ENCODE measurements at places on chromosomes 12 and 14.

DNA sequence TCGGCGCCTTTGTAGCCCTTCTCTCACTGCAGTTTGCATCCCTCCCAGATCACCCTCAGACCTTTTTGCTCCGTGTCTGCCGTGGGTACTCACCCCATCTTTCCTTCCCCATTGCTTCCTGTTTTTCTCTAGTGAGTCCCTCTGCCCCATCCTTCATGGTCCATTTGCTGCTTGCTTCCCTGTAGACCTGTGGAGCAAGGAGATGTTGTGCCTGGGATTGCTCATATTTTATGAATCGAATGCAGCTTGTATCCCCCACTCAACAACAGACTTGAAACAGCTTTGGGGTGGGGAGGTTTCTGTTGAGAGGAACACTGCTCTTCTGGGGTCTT lies 661 bp downstream of the DENR start:
- DNase-seq = no peak

DNA sequence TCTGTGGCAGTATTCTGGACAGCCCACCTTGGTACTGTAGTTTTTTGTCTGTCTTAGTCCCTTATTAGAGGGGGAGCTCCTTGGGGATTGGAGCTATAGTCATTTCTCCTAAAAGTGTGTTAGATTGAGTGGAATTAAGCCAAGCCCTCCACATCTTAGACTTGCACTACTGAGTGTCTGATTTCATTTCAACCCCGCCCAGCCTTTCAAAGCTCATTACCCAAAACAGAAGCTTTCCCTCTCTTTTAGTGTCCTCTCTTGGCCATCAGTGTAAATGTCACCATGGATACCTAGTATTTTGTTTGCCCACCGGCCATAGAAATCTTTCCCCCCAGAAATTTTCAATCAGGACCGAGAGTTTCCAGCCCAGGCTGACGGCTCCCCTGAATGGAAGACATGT lies 74.5 kb downstream of the LRRC74A start:
- no peak for DNase-seq

- no peak for DNase-seq
Measured at GRCh38 chr12:43540470-43540869, 11.5 kb downstream of the ADAMTS20 start.

DNA sequence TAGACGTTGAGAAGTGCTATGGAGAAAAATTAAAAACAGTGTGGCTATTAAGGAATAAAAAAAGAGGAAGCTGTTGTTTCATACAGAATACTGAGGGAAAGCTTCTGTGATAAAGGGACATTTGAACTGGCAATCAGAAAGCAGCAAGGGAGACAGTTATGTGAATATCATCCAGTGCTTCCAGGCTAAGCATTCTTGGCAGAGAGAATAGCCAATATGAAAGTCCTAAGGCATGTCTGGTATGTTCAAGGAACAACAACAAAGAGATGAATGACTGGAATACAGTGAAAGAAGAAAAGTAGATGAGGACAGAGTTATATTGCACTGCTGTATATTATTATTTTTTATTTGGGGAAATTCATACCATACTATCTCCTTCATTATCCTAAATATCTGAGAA lies 23.9 kb downstream of the SCAF11 start:
- no peak for DNase-seq

GRCh38 chr14:74407801-74408154 lies 18.2 kb downstream of the SYNDIG1L start:
- DNase-seq = no peak

DNA sequence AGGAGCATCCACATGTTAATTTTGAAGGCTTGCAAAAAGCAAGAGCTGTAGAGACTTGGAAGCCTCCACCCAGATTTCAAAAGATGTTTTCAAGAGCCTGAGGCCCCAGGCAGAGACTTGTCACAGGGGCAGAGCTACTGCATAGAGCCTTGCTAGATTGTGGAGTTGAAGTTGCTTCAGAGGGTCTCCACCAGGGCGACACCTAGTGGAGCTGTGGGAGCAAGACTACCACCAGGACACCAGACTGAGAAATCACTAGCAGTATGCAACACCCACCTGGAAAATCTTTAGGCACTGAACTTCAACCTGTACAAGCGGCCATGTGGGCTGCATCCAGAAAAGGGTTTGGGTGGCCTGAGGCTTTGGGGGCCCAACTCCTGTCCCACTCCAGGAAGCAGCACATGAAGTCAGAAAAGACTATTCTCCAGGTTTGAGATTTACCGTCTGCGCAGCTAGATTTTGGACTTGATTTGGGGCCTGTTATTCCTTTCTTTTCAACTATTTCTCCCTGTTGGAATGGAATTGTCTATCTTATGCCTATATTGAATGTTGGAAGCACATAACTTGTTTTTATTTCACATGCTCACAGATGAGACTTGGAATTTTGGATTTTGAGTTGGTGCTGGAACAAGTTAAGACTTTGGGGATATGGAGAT lies 508.6 kb downstream of the FLRT2 start:
- DNase-seq = no peak

DNA sequence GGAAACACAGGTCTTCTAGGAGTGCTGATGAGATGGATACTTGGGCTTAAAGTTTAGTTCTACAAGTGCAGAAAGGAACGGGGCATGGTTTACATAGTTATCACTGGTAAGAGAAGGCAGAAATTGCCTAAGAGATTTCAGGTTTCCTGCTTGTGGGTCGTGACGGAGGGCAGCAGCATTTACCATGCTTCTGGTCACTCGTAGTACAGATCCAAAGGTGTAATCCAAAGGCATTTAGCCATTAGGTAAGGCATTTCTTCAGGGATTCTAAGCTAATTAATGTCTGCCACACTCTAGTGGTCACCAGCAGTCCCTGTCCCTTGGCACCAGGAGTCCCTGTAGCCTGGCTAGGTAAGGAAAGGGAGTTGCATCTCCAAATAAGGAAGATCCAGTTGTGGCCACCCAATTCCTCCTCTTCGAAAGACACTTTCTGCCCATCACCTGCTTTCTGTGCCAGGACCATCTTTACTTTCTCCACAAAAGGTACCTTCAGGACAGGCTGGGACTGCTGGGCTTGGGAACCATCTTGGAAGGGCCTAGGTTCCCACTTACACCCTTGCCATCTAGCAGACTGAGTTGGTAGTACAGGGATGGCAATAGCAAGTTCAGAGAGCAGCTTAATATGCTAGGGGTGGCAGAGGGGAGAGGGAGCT lies 1.5 kb downstream of the GSTZ1 start:
- DNase-seq = no peak

- DNase-seq = no peak
Measured at GRCh38 chr14:79473651-79474050, 737.7 kb downstream of the DIO2 start.

DNA sequence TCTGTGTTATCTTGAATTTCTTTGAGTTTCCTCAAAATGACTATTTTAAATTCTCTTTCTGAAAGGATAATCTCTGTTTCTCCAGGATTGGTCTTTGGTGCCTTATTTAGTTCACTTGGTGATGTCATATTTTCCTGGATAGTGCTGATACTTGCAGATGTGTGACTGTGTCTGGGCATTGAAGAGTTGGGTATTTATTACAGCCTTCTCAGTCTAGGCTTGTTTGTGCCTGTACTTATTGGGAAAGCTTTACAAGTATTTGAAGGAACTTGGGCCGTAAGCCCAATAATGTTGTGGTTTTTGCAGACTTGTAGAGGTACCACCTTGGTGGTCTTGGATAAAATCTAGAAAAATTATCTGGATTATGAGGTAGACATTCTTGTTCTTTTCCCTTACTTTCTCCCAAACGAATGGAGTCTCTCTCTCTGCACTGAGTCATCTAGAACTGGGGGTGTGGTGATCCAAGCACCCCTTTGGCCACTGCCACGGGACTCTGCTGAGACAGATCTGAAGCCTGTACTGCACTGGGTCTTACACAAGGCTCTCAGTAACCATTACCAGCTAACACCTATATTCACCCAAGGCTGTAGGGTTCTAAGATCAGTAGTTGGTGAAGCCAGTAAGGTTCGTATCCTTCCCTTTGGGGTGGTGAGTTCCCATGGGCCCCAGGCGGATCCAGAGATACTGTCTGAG lies 703.7 kb upstream of the MGAT4C start:
- DNase-seq = no peak

- DNase-seq = no peak
Measured at GRCh38 chr12:62750941-62751809, 183.8 kb downstream of the PPM1H start.

DNA sequence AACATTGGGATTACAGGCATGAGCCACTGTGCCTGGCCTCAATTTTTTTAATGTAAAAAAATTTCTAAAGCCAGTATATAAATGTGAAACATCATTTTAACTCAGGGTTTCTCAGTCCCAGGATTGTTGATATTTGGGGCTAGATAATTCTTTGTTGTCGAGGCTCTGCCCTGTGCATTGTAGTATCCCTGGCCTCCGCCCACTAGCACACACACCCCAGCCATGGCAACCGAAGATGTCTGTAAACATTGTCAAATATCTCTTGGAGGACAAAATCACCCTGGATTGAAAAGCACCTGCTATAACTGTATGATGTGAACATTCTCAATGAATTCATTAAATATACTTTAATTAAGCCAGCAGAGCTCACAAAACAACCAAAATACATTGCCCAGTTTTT lies 8.4 kb upstream of the CIT start:
- no peak for DNase-seq

GRCh38 chr14:89290813-89291212 lies 126.2 kb downstream of the FOXN3 start:
- DNase-seq = no peak

DNA sequence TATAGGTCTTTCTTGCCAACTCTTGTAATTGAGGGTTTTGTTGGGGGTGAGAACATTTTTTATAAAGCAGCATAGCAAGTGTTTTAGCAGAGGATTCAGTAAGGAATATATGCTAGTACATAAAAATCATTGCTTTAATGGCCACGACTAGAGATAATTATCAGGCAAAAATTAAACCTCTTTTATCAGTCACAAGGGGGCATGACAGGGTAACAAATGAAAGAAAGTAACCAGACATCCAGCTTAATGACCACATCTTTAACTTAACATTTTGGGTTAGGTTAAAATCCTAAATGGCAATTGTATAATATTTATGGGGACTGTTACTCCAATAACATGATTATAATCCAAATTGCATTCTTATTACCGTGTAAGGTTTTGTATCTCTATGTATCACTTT lies 119.6 kb downstream of the LRRIQ1 start:
- DNase-seq = no peak

DNA sequence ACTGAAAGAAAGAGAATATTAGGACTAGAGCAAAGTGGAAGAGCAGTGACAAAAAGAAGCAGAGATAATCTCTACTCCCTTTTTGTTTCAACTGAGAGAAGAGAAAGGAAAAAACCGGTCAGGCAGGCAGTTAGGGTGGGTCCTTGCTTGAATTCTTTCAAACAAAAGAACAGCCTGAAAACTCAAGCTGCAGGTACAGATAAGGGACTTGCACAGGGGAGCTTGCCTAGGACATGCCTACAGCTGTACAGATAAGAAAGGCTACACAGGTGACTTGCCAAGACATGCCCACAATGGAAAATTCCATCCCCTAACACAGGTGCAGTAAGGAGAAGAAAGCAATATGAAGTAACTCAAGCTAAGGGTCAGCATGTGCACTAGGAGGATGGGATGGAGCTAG lies 532.2 kb upstream of the MIS18BP1 start:
- DNase-seq = no peak

DNA sequence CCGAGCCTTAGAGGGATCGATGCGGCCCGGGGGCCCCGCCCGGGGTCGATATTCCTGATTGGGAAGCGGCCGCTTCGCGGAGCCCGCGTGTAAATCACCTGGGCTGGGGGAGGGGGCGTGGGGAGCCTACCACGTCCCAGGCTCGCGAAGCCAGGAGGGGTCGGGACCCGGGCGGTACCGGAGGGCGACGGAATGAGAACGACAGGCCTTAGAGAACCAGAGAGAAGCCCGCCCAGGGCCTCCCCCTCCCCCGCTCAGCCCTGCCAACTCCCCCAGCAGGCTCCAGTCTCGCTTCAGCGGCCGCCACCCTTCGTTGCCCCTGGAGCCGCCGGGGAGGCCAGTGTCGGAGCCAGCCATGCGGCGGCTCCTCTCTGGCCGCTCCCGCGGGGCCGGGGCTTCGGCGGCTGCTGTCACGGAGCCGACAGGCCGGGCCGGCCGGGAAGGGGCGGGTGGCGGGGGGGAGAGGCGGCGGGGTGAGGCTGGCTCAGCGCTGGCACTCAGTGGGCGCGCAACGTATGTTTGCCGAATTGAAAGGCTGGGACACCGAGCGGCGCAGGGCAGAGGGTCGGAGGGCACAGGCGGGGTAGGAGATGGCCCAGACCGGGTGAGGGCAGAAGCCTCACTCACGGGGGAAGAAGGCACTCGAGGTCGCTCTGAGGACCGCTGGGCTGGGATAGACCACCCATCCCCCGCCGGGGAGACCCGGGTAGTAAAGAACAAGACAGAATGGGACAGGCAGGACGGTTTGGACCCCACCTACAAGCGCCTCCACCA lies 1.4 kb upstream of the DNAJC22 start:
- no peak for DNase-seq

DNA sequence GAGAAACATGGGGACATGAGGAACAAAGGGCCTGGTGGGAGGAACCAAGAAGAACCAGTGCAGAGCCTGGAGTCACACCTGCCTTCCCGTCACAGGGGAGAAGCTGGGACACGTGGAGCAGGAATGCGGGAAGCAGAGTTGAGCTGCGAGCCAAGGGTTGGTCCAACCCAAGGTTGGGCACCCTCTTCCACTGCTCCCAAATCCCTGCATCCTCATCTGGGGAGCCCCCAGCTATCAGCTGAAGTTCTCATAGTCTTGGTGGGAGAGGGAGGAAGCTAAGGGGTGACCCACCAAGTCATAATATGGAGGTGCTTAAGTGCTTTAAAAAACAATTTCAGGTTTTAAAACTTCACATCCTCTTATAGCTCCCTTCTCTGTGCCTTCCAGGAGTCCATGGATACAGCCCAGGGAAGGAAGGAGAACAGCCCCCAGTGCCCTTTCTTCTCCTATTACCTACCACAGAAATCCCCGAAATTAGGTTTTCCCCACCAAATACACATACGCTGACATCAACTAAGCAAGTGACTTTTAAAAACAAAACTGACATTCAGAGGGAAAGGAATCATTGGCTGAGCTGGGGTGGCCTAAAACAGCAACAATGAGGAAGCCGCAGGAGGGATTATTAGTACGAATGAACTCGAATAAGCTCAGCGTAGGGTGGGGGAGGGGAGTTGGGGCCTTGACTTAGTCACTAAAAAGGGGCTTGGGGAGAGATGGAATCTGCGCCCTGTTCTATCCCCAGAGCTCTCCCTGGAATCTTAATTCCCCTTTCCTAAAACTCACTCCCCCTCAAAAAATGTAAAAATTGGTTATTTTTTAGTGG lies 4.5 kb downstream of the MYL6 start:
- DNase-seq = no peak

GRCh38 chr12:46351886-46352650 lies 20.5 kb downstream of the SLC38A2 start:
- no peak for DNase-seq

DNA sequence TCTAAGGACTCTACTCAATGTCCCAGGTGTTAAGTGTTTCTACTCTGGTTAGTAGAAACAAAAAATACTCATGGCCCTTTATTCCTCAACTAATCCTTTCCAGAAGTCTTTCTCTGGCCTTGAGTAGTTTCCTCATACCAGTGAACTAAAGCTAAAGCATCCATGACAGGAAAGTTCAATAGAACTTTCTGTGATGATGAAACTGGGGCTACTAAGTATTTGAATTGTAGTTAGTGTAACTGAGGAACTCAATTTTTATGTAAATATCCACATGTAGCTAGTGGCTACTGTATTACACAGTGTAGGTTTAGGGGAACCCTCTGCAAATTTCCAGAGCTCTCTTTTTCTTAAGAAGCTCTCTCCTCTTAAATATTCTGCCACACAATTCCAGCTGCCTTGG lies 63.7 kb downstream of the R3HDM2 start:
- no peak for DNase-seq

- DNase-seq = no peak
Measured at GRCh38 chr12:88241862-88242570, 99.9 kb downstream of the TMTC3 start.

- DNase-seq = no peak
Measured at GRCh38 chr14:94401083-94401482, 12.7 kb upstream of the SERPINA1 start.
